ENCODE measurements at places on chromosomes 3 and 15. TPM values are rescaled to one million over a fixed set of nuclear protein-coding genes. Genes with fewer than 3 reads are reported as not detected.

DNA sequence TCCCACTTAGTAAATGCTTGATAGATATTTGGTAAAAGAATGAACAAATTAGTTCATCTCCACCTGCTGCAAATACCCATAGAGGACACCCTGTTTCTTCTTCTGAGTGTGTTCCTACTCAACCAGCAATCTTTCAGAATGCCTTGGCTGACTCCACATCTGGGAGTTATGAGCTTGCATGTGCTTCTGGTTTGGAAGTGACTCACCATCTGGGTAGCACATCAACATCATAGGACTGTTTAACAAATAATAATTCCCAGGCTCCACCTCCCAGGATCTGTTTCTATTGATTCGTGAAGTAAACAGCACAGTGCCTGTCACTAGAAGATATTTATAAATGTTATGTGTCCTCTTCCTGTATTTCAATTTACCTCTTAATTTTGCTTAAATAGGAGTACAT, 580.1 kb downstream of the ROBO2 start:
- no peak for DNase-seq

GRCh38 chr3:143201870-143202752, 82.5 kb downstream of the CHST2 start:
- no peak for DNase-seq

DNA sequence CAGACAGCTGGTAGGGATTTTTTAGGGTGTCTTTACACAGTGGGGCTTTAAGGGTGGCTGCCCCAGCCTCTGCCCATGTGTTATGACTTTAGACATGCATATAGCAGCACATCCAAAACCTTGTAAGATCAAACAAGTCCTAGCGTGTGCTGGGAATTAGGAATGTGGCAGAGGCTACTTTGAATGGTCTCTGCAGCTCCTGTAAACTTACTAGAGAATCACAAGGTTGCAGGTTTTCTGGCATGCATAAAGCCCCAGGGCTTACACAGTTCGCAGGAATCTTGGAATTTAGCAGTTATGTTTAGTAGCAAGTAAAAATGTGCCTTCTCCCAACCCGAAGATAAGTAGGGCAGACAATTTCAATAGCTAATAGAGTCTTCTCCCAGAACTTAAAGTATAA, 46.9 kb upstream of the COL6A6 start:
- no peak for DNase-seq

DNA sequence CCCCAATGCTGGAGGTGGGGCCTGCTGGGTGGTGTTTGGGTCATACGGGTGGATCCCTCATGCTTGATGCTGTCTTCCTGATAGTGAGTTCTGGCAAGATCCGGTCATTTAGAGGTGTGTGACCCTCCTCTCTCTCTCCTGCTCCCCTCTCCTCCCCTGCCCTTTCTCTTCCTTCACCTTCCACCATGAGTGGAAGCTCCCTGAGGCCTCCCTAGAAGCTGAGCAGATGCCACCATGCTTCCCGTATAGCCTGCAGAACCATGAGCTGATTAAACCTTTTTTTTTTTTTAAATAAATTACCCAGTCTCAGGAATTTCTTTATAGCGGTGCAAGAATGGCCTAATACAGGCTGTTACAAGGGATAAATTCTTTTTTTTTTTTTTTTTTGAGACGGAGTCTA, 36.3 kb upstream of the IQSEC1 start:
- DNase-seq: no peak

DNA sequence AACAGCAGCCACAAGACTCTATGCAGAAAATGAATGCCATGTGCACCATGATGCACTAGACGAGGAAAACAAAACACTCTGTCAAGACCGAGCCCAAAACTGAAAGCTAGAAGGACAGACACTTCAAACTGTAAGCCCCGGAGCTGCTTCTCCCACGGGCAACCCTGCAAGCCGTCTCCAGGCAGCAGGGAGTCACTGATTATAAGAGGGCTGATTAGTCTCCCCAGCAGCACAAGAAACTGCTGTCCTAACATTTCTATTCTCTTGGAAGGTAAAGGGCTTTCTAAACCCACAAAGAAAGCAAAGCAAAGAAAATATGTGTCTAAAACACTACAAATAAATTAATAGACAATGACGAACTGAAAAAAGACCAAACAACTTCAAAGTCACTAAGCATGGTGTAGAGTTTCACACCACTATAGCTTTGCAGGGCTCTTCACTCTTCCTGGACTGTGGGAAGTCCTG, 15.5 kb downstream of the TBC1D2B start:
- no peak for DNase-seq

The LSAMP gene
- polyA plus RNA-seq: 8.6 TPM

GRCh38 chr3:124837065-124837464, 50.1 kb downstream of the ITGB5 start:
- DNase-seq: no peak

All from hindlimb muscle (tissue), 1 donor.